ENCODE measurements at places on chromosomes 12 and 14.

DNA sequence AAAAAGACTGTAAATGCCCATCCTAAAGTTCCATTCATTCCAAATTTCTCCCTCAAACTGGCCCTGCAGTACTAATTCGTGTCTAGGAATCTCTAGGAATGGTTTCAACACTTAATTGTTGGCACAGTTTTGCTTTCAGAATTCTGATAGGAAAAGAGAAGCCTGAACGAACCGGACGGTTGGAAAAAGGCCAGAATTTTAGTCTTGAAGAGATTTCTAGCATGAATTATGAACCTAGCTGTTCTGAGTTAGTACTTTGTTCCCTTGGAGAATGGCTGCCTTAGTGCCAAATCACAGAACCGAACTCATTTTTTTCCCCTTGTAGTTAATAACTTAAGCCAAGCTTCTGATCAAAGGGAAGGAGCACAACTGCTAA is 262.6 kb downstream of the ADAMTS20 start:
- peak; percentile 40 for DNase-seq

DNA sequence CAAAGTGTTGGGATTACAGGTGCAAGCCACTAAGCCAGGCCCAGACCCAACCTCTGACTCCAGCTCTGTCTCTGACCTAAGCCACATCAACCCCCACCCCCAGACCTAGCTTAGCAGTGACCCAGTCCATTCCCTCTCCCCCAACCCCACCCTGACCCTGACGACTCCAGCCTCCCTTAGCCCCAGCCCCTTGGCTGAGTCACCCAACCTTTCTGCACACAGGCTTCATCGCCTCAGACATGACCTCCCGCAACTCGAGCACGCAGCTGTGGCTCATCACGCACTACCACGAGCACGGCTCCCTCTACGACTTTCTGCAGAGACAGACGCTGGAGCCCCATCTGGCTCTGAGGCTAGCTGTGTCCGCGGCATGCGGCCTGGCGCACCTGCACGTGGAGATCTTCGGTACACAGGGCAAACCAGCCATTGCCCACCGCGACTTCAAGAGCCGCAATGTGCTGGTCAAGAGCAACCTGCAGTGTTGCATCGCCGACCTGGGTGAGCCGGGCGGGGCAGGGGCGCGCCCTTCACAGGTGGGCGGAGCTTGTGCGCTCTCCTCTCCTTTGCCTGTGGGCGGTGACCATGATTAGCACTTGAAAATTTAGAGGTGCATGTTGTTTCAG is 7.8 kb downstream of the ACVRL1 start:
- DNase-seq = no peak

GRCh38 chr14:24673534-24674203 is 39.7 kb upstream of the GZMB start:
- DNase-seq = no peak

GRCh38 chr12:65720136-65721130 is 103.8 kb upstream of the HMGA2 start:
- DNase-seq = peak; percentile 85

DNA sequence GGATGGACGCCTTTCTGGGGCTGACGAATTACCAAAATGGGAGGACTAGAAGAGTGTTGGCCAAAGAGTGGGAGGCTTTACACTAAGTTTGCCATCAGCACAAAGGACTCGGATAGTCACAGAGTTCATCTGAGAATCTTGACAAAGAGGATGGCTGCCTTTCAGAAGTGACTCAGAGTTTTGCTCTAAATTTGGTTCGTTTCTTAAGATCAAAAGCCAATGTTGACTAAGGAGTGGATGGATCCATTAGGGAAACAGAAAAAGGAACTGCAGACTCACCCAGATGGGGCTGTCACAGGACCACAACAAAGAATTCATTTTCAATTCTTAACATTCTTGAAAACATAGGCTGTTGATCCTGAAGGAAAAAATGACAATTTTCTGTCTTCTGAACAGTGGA is 81.3 kb upstream of the DUSP6 start:
- DNase-seq = no peak

GRCh38 chr12:47085815-47086252 is 6.1 kb upstream of the AMIGO2 start:
- peak; percentile 84 for DNase-seq

DNA sequence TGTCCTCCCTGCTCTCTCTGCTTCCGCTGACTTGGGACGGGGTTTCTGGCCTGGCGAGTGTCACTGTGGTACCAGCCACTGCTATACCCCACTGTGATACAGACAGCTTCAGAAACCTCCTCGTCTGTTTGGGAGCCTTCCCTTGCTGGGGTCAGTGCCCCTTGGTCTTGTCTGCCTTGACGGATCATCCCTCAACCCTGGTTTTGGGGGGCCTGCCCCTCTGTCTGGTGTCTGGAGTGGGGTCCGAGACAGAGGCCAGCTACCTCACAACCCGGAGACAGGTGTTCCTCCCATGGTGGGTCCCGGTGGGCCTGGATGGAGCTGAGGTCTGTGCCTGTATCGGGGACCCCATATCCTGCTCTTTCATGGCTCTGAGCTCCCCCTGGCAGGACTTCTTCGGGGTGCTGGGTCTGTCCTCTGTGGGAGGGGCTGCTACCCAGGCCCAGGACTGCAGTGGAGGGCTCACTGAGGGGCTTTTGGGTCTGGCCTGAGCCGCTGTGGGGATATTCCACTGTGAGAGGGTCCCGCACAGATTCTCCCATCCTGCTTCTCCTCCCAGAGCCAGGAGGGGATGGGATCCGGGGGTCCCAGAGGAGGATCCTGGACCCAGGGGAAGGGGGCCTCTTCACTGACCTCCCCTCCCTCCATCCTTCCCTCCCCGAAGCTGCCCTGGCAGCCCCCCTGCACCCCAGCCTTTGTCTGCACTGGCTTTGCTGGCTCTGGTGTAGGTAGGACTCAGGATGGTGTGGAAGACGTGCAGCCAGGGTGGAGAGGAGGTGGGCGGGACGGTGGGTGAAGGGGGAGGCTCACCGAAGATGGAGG is 365.5 kb downstream of the TMEM121 start:
- DNase-seq = no peak

DNA sequence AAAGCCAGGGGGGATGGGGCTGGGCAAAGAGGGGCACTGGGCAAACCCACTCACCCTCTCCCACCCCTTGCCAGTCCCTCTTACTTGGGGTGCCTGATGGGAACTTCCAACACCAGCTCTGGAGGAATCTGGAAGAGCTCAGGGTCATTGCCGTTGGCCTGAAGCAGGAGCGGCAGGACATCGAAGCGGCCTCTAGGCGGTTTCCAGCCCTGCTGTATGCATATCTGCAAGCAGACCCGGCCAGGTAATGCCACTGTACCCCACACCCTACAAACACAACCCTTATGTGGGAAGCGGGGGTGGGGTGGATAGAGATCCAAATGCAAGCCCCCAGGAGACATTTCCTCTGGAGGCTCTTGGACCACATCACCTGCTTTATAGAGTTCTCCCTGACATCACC is 83.6 kb downstream of the NOS1 start:
- DNase-seq = no peak

DNA sequence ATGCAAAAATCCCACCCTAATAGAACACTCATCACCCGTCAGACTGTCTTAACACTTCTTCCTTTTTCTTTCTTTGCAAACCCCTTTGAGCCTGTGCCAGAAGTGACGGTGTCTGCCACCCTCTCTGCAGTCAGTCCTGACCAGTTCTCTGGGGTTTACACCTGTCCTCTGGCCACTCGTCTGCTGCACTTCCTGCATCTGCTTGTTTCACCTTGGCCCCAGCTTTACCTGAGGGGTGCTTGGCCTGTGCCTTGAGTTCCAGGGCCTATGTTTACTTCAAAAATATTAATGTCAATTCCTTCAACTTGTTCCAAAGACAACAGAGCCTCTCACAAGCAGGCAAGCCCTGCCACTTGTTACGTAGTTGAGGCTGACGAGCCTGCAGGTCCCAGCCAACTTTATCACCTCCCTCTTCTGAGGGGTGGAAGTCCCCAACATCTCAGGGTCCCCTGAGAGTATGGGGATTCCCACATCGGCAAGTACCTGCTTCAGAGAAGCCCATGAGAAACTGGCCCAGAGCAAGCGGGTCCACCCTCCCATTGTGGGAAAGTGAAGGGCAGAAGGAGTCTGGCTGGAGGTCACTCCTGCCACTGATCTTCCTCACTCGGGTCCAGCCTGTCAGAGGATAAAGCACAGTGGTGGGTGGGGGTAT is 205.4 kb downstream of the DAD1 start:
- DNase-seq = no peak

- DNase-seq = no peak
These were observed 85.7 kb downstream of the KIF26A start for GRCh38 chr14:104224131-104224505.

DNA sequence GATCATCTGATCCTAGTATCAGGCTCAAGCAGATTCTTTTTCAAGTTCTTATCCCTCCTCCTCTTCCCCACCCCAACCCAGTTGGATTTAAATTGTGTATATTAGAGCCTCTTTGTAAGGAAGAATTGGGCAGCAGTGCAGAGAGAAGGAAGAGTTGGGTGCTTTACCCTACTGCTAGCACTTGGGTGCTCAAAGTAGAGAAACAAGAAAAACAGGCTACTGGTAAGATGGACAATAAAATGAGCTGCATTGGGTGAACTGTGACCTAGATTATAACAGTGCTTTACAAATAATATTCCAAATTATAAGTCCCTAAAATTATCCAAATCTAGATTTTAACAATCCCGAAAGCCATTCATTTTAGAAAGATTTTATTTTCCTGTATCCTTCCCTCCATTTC is 363.4 kb upstream of the GARIN6 start:
- DNase-seq = no peak

DNA sequence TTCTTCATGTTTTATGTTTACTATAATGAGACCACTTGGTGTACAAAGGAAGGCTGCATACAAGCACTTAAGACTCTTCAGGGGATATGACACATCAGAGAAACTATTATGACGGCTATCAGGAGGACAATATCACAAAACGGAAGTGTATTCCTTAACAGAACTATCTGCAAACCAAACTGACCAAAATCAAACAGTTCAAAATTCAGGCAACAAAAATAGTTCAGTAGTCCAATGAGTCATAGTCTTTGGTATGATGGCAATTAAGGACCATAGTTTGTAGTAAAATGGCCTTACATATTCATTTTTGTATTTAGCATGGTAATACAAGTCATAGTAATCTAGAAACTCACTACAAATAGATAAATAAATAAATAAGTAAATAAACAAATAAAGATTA is 1638.7 kb upstream of the SEL1L start:
- DNase-seq = peak; percentile 68

DNA sequence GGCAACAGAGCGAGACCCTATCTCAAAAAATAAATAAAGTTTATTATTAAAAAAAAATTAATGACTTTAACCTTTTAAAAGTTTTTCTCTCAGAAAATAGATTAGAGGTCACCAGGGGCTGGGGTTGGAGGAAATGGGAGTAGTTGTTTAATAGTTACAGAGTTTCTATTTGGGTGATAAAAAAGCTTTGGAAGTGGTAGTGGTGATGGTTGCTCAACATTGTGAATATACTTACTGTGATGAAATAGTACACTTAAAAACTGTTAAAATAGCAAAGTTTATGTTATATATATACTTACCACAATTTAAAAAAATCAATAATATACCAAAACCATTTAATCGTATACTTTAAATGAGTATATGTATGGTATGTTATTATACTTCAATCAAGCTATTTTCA is 59.6 kb downstream of the ARL6IP4 start:
- no peak for DNase-seq

DNA sequence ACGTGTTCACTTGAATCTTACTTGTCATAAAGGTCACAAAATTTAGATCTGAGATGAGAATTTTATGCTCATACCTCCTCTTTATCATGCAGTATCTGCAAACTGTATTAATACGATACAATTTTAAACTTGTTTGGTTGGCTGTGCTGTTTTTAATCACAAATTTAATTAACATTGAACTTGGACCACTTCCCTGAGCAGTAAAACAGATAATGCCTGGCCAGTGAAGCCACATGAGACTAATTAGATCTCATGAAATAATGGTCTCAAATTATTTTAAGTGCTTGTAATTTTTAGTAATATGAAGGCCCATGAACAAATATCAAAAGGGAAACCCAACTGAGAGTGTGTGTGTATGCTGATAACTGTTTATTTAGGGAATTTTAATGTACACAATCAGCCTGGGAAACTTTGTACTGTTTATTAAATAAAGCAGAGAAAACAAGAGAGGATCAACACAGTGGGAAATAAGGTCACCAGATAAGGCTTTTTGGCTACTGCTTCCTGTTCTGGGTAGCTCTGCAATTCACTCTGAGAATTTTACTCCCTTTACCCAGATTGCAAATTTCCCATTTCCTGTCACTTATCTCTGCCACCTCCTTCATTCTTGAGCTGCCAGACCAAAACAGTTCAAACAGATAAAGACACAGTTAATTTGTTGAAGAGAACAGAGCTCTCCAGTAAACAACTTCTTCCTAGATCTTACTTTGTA is 61.6 kb upstream of the GNPNAT1 start:
- no peak for DNase-seq

DNA sequence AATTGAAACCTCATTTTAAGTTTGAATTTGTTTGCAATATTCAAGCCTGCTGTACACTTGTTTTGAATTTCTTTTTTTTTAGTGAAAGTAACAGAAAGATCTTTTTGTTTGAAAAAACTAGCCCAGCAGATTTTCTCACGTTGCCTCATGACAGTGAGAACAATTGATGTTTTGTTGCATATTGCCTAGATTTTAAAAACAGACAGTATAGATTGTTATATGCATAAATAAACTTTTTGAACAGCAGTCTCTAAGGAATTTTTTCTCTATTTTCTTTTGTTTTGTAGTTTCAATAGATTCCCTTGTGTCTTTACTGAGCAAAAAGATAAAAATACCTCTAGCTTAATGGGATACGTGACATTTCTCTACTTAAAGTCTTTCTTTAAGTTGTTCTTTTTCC is 15.4 kb downstream of the OR6C6 start:
- no peak for DNase-seq

DNA sequence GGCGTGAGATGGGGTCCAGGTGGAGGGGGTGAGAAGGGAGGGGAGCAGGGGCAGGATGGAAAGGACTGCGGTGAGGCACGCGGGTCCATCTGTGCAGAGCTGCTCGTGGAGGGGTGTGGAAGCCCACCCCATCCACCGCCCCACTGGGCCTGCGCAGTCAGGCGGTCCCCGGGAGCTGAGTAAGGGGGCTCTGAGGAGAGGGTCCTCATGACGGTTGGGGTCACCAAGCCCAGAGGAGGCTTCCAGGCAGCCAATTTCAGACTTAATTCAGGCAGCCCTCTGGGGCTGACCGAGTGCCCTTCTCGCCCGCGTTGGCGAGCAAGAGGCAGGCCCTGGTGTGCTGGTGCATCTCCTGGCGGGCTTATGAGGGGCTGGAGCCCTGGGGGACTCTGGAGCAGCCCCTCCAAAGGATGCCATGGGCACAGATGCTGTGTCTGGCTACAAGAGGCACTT is 115.5 kb downstream of the KIF26A start:
- no peak for DNase-seq

DNA sequence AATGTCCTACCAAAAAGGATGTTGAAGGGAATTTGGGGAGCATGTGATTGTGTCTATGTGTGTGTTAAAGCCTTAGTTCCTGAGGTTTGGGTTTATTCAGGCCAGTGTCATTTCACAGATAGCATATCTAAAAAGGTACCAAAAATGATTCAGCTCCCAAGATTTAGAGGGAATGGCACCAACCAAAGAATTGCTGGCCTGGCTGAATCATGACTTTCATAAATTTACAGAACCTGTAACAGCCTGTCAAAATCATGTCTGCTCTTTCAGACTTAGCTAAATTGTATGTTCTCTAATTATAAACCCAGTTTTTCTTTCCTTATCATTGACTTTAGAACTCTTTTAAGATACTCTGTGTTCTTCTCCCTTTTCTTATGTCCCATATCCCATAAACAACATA is 231.5 kb downstream of the NUBPL start:
- DNase-seq = no peak

- peak; percentile 91 for DNase-seq
These were observed 34.9 kb upstream of the EML1 start for GRCh38 chr14:99758121-99758821.
